ENCODE measurements at places on chromosomes 6 and 20. TPM values are rescaled to one million over a fixed set of nuclear protein-coding genes. Genes with fewer than 3 reads are reported as not detected.
A peak's percentile ranks its signal among the peaks of the same experiment; 100 is the strongest.

Gene MUC21
- not detected for total RNA-seq

Gene BIRC7
- total RNA-seq, result not detected

Gene NKX2-2
- 15.5 TPM for total RNA-seq

Gene ENPP5
- 13.4 TPM for total RNA-seq

Gene VSTM2L
- total RNA-seq, result 5.0 TPM

Gene PRND
- total RNA-seq, result not detected

Gene PRR18
- total RNA-seq, result 0.93 TPM

Gene FITM2
- 4.4 TPM for total RNA-seq

Gene FAM83C
- total RNA-seq, result not detected

GRCh38 chr6:169087443-169088041 lies 166.1 kb downstream of the THBS2 start:
- no peak overlapping the region for H3K27ac ChIP-seq
- peaks cover 3% of the 10 kb centered on the region for H3K4me1 ChIP-seq
- H3K4me3 ChIP-seq, result no peak overlapping the region
- H3K36me3 ChIP-seq, result peaks cover 8% of the 10 kb centered on the region

GRCh38 chr6:94071835-94072234 lies 652.5 kb upstream of the EPHA7 start:
- H3K27ac ChIP-seq, result no peak overlapping the region
- no peak for DNase-seq
- H3K4me3 ChIP-seq, result no peak overlapping the region
- peaks cover 8% of the 10 kb centered on the region for H3K4me1 ChIP-seq
- no peaks in the 10 kb centered on the region for H3K27me3 ChIP-seq

DNA sequence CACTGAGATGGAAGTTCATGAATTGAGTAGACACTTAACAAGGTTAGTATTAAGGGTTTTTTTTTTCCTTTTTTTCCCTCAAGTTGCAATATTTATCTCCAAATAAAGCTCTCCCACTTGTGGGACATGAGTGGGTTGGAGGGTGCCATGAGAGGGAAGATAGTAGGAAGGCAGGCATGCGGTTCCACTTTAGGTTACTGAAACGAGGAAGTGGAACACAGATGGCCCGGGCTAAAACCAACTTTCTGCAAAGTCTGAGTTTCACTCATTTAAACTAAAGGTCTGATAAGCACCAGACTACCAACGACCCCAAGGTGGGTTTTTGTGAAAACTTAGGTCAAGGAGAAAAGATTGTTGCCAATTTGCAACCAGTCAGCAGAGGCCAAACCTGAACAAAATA lies 42.2 kb downstream of the TBC1D7 start:
- peaks cover 43% of the 10 kb centered on the region for H3K36me3 ChIP-seq
- DNase-seq, result no peak
- peaks cover 8% of the 10 kb centered on the region for H3K4me1 ChIP-seq
- H3K27me3 ChIP-seq, result no peaks in the 10 kb centered on the region
- no peak overlapping the region for H3K4me3 ChIP-seq
- H3K27ac ChIP-seq, result no peak overlapping the region

DNA sequence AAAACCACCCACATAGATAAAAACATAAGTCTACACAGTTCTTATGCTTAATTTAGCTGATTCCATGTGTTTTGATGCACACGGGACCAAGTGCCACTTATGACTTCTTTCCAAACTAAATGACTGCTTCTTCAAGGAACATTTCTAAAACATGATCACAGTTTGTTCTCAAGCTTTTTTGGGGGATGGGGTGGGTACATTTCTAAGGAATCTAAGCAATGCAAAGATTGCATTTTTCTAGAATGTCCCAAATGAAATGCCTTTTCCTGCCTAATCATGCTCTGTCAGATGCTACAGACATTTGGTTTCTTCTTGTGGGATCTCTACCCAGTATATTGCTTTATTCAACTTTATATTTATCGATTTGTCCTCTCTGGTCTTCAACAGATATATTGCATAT lies 496.8 kb upstream of the JAG1 start:
- H3K4me3 ChIP-seq, result no peak overlapping the region
- DNase-seq, result no peak
- H3K36me3 ChIP-seq, result no peaks in the 10 kb centered on the region
- H3K27me3 ChIP-seq, result no peaks in the 10 kb centered on the region
- H3K4me1 ChIP-seq, result no peaks in the 10 kb centered on the region

- no peaks in the 10 kb centered on the region for H3K36me3 ChIP-seq
- no peak overlapping the region for H3K27ac ChIP-seq
- DNase-seq, result no peak
Measured at GRCh38 chr6:106056060-106056745, 29.9 kb upstream of the PRDM1 start.

GRCh38 chr6:140360651-140361050 lies 986.2 kb upstream of the CITED2 start:
- H3K36me3 ChIP-seq, result peaks cover 1% of the 10 kb centered on the region
- no peak for DNase-seq
- no peaks in the 10 kb centered on the region for H3K27me3 ChIP-seq
- H3K27ac ChIP-seq, result no peak overlapping the region
- no peaks in the 10 kb centered on the region for H3K4me1 ChIP-seq
- H3K4me3 ChIP-seq, result no peak overlapping the region

GRCh38 chr6:163984124-163984936 lies 569.8 kb downstream of the QKI start:
- no peak for DNase-seq
- no peak overlapping the region for H3K27ac ChIP-seq
- no peaks in the 10 kb centered on the region for H3K36me3 ChIP-seq
- H3K27me3 ChIP-seq, result no peaks in the 10 kb centered on the region
- no peak overlapping the region for H3K4me3 ChIP-seq

- DNase-seq, result no peak
- H3K27ac ChIP-seq, result no peak overlapping the region
- peaks cover 8% of the 10 kb centered on the region for H3K4me1 ChIP-seq
Measured at GRCh38 chr20:23586735-23587525, 18.6 kb upstream of the CST9L start.

DNA sequence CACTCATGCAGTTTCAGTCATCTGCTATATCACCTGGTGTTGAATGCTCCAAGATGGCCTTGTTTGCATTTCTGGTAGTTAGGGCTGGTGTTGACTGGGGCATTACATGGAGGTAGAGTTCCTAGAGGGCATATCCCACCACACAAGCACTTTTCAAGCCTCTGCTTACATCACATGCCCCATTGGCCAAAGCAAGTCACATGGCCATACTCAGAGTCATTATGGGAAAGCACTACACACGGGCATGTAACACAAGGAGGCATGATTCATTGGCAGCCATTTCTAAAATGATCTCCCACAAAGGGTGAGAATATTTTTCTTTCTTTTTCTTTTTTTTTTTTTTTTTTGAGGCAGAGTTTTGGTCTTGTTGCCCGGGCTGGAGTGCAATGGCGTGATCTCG lies 73.2 kb downstream of the TRMT6 start:
- H3K4me3 ChIP-seq, result no peak overlapping the region
- H3K36me3 ChIP-seq, result no peaks in the 10 kb centered on the region
- H3K27ac ChIP-seq, result no peak overlapping the region

DNA sequence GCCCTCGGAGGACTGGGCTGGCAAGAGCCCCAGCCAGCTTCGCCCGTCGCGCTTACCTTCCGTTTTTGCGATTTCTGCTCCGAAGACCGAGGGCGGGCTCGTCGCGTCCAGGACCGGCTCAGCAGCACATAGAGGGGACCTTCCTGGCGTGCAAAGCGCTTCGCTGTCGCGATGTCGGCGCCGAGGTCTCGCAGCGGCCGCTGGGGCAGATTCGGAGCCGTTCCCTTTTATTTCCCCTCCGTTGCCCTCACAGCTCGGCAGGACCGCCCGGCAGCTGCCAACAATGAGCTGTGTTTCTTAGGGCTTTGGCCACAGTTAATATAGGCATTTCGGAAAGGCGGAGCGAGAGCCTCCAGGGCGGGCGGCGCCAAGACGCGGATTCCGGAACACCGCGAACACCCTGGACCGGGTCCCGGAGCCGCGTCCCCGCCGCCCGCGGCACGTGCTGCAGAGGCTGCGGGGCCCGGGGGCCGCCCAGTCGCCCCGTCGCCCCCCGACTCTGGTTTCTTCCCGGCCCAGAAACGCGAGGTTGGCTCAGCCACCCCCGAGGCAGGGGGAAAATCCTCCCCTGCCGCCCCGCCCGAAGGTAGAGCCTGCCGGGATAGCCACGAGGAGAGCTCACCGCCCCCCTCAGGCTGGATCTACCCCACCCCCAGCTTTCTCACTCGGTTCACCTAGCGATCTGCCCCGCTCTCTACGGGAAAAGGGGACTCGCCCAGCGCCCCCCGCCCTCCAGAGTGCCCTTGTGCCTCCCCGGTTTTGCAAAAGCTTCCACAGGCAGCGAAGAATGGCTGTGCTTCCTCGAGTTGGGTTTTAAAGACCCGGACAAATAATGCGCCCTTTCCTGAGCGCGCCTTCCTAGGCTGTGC lies at the start of gene CITED2:
CITED2 (minus strand) TSS at position 292 of the 869 bp plus-strand sequence. CDS start 704 bp downstream, outside the sequence.
- H3K4me3 ChIP-seq, result peak within 1 kb of the TSS; percentile 98
- peak within 1 kb of the TSS; percentile 99 for H3K27ac ChIP-seq
- H3K4me1 ChIP-seq, result peaks cover 44% of the 10 kb centered on the region
- no peaks in the 10 kb centered on the region for H3K27me3 ChIP-seq

GRCh38 chr6:168226902-168227318 lies 92.7 kb downstream of the DACT2 start:
- no peak overlapping the region for H3K27ac ChIP-seq
- no peaks in the 10 kb centered on the region for H3K36me3 ChIP-seq
- H3K4me1 ChIP-seq, result peaks cover 9% of the 10 kb centered on the region

DNA sequence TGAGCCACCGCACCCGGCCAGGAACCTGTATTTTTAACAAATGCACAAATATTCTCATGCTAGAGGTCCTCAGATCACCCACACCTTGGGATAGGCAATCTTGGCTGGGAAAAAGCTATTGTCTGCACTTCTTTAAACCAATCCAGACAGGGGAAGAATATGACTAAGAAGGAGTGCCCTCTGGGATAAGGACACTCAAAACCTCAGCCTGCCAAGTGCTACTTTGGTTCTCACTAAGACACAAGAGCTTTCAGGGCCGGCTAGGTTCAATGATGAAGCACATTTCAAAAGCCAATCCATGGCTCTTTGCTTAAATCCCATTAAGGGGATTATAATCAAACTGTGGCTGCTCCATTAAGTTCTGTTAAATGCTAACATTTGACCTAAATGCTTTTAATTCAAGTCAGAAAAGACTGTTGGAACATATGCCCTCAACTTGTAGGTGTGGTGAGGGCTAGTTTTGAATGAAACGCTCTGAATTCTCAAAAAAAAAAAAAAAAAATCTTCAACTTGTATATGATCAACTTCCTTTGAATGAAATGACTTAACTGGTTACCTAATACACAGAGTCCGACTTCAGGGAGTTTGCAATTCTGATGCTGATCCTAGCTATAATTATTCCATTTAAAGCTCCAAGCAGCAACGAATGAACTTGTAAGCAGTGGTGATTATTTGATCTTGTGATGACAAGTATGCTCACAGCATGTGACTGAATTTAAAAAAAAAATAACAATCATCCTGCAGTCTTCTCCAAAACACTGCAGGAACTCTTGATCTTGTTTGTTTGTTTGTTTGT lies 56.6 kb downstream of the SLC23A2 start:
- H3K36me3 ChIP-seq, result no peaks in the 10 kb centered on the region
- no peaks in the 10 kb centered on the region for H3K27me3 ChIP-seq
- no peaks in the 10 kb centered on the region for H3K4me1 ChIP-seq
- H3K27ac ChIP-seq, result no peak overlapping the region

- peaks cover 3% of the 10 kb centered on the region for H3K4me1 ChIP-seq
- no peaks in the 10 kb centered on the region for H3K27me3 ChIP-seq
- no peak overlapping the region for H3K27ac ChIP-seq
- DNase-seq, result no peak
Measured at GRCh38 chr6:48229841-48230240, 118.8 kb upstream of the PTCHD4 start.

DNA sequence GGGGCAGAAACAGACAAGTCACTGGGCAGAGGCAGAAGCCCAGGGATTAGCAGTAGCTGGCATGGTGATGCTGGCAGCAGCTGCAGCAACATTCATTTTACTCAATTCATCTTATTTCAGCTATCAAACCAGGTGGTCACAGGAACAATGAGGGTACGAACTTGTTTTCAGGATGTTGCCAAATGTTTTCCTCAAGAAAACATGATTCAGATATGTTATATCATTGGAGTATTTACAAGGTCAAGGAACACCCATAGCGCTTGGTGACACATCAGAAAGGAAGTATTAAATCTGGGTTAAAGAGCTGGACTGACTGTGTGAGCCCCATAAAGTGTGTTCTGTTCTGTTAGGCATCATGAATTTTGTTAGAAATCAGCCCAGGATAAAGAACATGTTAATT lies 456.9 kb upstream of the ID4 start:
- H3K36me3 ChIP-seq, result no peaks in the 10 kb centered on the region
- no peaks in the 10 kb centered on the region for H3K4me1 ChIP-seq
- no peak overlapping the region for H3K27ac ChIP-seq
- H3K27me3 ChIP-seq, result no peaks in the 10 kb centered on the region
- DNase-seq, result no peak

- H3K4me1 ChIP-seq, result peaks cover 48% of the 10 kb centered on the region
- H3K4me3 ChIP-seq, result peak overlapping the region; percentile 93
- peaks cover 4% of the 10 kb centered on the region for H3K36me3 ChIP-seq
- H3K27ac ChIP-seq, result peak overlapping the region; percentile 96
- H3K27me3 ChIP-seq, result no peaks in the 10 kb centered on the region
- no peak for DNase-seq
Measured at GRCh38 chr6:116101790-116102189, 1.1 kb downstream of the NT5DC1 start.

DNA sequence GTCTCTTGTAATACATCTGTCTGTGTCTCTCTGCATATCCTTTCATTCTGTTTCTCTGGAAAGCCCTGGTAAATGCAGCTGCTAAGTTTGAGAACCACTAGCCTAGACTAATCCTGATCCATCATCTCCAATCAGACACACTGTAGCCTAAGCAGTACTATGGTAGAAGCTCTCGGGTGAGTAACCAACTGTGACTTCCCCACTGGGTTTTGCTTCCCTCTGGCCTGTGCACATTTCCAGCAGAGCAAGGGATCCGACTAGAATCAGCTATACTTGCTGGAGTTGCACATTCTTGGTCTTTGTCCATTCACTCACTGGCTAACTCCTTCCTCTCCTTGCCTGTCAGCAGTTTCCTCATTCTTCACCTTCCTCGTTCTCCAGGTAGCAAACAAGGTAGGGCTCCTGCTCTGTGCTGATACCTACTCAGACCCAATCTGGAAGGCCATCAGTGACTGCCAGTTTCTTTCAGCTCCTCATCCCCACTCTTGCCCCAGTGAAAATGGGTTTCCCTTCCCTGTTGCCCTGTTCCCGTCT lies 184.2 kb downstream of the PLCB4 start:
- no peak overlapping the region for H3K4me3 ChIP-seq
- H3K4me1 ChIP-seq, result no peaks in the 10 kb centered on the region
- no peaks in the 10 kb centered on the region for H3K27me3 ChIP-seq
- H3K36me3 ChIP-seq, result no peaks in the 10 kb centered on the region

- peaks cover 1% of the 10 kb centered on the region for H3K36me3 ChIP-seq
- no peak for DNase-seq
- peaks cover 18% of the 10 kb centered on the region for H3K4me1 ChIP-seq
- H3K4me3 ChIP-seq, result no peak overlapping the region
- H3K27me3 ChIP-seq, result no peaks in the 10 kb centered on the region
Measured at GRCh38 chr6:118536478-118536877, 11.6 kb upstream of the PLN start.
